Left forelimb (tissue), 1 donor: ENCODE measurements at places on chromosomes 11 and 22.

DNA sequence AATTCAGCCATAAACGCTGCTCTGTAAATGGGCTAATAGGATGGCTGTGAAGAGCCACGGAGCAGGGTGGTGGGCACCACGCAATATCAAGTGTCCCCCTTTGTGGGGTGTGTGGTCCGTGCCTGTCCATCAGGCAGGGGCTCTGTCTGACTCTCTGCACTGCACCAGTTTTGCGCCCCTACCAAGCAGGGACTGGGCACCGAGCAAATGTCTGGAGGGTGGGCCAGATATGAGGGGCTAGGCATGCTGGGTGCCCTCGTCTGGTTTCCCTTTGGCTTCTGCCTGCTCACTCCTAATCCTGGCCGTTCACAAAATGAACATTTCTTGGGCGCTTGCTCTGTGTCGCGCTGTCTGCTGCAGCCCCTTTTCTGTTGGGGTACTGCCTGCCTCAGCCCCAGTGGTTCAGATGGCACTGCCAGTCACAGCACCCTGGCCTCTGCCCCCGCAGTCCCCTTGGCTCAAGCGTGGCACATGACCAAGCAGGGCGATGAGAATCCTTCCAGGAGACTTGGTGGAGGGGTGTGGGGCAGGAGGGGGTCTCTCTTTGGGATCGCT, 37.1 kb upstream of the CELSR1 start:
- DNase-seq = no peak

DNA sequence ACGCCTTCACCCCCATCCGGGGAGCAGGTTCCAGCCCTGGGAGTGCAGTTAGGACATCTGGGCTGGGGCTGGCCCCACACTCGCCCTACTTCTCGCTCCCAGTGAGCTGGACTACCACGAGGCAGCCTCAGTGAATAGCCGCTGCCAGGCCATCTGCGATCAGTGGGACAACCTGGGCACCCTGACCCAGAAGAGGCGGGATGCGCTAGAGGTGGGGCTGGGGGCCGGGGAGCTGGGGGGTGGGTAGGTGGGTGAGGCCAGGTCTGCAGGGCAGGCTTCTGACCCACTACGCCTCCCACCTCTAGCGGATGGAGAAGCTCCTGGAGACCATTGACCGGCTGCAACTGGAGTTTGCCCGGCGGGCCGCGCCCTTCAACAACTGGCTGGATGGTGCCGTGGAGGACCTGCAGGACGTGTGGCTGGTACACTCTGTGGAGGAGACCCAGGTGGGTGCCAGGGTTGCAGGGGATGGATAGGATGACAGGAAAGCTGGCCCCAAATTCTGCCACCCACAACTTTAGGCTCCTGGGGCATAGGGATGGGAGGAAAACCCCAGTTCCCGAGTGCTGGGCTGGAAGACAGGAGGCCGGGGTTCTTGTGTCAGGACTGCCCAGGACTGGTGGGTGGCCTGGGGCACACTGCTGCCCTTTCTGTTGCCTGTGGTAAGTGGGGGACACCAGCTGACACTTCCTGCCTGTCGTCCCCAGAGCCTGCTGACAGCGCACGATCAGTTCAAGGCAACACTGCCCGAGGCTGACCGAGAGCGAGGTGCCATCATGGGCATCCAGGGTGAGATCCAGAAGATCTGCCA, 8.3 kb downstream of the CTSF start:
- peak; percentile 59 for DNase-seq

DNA sequence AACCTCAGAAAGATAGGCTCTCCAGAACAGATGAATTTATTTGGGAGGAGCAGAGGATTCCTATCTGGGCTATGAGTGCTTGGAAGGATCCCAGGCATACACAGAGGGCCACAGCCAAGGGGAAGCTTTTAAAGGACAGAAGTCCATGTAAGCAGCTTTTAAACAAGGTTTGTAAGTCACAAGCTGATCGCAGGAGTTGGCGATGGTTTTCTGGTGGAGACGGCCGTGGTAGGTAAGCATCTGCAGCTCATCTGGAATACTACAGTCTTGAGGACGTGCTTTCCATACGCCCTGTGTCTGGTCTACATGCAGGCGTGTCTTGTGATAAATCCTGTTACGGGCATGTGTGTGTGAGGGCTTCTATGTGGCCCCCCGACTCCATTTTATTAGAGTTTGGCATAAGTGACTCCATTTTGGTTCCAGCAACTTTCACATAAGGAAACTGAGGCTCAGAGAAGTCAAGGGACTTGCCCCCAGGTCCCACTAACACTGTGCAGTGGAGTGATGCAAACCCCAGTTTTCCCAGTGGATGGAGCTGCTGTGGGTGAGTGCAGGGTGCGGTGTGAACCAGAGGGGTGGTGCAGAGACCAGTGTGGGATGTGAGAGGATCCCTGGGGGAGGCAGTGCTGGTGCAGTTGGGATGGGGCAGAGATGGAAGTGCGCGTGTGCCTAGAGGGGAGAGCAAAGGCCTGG, 11.8 kb upstream of the ACY3 start:
- no peak for DNase-seq

GRCh38 chr11:1826552-1827094, 8.2 kb upstream of the SYT8 start:
- DNase-seq = peak; percentile 64

GRCh38 chr22:50306753-50307749, at the start of gene PLXNB2:
PLXNB2 (minus strand) TSS chr22:50307646; CDS start chr22:50290584, 17,062 bp downstream.
- DNase-seq = peak; percentile 86

DNA sequence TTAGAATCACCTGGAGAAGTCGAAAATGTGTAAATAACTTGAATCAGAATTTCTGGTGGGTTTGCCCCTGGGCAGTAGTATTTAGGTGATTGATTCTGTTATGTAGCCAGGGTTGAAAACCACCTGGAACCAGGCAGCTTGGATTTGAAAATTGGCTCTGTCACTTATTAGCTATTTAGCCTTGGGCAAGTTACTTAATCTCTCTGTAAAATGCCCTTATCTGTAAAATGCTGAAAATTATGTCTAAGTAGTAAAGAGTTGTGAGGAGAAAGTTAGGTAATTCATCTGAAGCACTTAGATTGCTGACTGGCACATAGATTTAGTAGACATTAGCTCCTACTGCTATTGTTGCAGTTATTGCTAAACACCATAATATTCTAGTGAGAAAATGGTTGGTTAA, 49.3 kb downstream of the PPME1 start:
- no peak for DNase-seq

DNA sequence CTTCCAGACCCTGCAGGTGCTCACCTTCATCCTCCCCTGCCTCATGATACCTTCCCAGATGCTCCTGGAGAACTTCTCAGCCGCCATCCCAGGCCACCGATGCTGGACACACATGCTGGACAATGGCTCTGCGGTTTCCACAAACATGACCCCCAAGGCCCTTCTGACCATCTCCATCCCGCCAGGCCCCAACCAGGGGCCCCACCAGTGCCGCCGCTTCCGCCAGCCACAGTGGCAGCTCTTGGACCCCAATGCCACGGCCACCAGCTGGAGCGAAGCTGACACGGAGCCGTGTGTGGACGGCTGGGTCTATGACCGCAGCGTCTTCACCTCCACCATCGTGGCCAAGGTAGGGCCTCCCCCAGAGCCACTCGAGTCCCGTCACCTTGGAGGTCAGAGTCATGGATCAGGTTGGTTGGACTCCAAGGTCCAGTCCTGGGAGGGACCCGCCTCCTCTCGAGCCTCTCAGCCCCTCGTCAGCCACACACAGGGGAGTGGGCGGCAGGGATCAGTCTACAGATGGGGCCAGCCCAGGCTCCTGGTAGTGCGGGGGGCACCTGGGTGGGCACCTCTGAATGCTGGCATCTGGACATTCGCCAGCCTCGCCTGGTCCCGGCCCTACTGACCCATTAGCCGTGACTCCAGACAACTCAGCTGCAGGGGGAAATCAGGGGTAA, 34.8 kb upstream of the SLC22A12 start:
- DNase-seq = no peak

DNA sequence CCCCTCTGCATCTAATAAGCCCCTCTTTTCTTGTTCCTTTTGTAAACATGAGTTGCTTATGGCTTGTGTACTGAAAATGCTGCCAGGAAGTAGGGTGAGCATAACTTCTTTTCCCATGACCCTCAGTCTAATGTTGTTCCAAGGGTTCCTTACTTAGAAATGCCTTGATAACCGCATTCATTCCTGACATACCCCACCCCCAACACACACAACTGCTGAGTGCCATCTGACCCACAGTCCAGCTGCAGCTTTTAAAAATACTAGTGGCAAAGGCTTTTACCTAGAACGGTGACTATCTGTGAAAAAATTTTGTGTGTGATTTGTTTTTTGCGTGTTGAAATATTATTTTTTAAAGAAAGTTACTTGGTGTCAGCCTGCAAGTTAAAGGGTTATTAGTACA, 52.6 kb downstream of the ARHGAP42 start:
- DNase-seq = no peak

- no peak for DNase-seq
These were observed 537.4 kb upstream of the LUZP2 start for GRCh38 chr11:23959462-23959861.

GRCh38 chr22:23408321-23408720, 171.8 kb downstream of the IGLL1 start:
- DNase-seq = no peak

DNA sequence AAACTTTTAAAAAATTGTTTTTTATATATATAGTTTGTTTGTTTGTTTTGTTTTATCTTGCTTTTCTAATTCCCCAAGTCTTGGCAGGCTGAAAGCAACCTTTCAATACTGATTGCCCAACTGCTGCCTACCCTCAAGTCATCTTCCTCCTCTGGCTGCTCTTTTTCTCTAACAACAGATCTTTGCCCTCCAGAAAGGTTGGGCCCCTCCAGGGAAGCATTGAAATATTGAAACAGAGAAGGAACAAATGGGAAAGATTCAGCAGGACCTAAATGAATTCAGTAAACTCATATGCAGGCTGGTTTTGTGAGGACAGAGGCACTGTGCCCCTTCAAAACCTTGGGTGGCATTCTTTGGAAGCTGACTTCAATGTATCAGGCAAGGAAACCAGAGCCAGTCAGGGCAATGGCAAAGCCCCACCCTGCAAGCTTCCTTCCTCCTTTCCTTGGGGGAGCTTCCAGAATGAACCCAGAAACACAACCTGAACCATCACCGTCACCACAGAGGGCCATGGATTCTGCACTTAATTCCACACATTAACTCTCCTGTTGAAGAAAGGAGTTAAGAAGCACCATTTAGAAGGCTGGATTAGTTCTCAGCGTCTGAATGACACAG, 815 bp upstream of the MS4A6A start:
- no peak for DNase-seq

DNA sequence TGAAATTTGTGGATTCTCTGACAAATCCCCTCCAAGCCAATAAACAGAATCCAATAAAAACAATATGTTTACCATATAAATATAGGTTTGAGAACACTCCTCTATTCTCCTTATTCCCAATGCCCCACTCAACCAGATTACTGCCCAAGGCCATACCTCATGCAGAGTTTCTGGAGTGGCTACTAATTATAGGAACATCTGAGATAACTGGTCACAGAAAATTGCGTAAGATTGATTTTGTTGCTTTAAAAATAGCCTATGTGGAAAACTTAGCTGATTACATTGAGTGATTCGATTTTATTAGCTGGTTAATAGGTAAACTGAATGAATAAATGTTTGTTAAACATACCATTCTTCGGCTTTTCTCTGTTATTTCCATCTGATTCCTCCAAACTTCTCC, 48.0 kb downstream of the ME3 start:
- DNase-seq = no peak

GRCh38 chr11:82864268-82864667, 36.0 kb downstream of the PRCP start:
- DNase-seq = no peak

GRCh38 chr11:119794756-119795155, 65.8 kb upstream of the NECTIN1 start:
- DNase-seq = no peak

DNA sequence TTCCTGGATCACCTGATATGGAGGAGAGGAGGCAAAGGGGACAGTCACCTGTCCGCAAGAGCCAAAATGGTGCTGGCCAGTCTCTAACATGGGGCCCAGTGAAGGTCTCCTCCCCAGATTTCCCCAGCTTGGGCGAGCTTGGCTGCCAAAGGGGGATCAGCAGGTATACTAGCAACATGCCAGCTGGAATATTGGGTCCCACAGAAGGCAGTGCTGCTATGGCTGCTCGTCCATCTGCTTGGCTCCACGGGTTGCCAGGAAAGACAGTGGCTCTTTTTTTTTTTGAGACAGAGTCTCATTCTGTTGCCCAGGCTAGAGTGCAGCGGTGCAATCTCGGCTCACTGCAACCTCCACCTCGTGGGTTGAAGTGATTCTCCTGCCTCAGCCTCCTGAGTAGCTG, 12.7 kb upstream of the KAT5 start:
- no peak for DNase-seq

DNA sequence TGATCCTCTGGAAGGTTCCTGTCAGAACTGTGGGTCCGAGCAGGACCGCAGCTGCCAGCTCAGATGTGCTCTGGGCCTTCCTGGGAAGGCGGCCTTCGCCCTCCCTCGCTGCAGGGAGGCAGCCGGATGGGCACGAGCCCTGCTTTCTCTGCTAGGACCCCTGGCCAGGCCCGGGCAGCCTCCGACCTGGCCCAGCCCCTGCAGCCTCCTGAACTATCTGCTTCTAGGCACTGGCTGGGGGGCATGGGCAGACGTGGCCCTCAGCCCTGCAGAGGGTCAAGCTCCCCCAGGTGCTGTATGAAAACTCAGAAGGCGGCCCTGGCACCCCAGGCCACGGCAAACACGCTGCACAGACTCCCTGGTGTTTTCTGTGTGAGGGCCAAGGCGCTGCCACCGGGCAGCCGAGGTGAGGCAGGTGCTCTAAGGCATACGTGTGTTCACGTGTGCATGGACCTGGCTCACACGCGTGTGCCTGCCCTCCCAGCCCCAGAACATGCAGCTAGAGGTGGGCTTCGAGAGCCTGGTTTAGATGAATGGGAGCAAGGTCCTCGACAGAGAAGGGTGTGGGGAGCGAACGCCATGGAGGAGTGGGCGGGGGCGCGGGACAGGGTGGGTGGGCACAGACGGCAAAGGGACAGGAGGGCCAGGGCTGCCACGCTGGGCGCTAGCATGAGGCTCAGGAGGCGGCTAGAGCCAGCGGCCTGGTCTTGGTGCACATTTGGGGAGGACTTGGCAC, 4.3 kb downstream of the LRFN4 start:
- no peak for DNase-seq

DNA sequence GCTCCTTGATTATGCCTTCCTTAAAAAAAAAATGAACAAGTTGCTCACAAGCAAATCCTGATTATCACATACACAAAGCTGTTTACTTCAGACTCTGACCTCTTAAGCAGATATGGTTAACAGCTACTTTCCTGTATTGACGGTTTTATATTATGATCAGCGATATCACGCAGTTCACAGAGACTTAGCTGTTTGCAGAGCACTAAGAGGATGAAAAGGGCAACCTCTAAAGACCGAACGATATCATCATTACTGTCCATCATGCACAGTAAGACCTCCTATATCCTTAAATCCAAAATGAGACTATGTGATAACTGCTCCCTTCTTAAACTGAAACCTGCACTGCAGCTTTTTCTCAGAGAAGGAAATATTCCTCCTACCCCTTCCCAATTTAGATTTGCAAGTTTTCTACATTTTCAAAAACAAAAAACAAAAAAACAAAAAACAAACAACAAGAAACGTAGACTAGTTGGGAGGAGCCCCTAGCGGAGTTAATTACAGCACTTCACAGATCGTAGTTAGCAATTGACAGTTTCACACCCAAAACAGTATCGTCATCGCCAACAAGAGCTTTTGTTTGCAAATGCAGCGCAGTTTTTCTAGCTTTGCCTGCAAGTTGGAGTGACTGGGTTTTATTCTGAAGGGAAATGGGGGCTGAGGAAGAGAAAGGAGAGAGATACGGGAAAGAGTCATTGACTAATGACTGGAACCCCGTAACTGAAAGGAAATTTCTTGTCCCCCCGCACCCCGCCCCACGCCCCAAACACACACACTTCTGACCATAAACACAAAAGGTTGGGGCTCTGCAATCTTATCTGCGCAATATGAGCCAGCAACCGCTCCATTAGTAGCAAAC, 1.2 kb downstream of the DDX6 start:
- no peak for DNase-seq
